NCI-H1092 (cell line): ENCODE measurements at places on chromosomes 6 and 20.

DNA sequence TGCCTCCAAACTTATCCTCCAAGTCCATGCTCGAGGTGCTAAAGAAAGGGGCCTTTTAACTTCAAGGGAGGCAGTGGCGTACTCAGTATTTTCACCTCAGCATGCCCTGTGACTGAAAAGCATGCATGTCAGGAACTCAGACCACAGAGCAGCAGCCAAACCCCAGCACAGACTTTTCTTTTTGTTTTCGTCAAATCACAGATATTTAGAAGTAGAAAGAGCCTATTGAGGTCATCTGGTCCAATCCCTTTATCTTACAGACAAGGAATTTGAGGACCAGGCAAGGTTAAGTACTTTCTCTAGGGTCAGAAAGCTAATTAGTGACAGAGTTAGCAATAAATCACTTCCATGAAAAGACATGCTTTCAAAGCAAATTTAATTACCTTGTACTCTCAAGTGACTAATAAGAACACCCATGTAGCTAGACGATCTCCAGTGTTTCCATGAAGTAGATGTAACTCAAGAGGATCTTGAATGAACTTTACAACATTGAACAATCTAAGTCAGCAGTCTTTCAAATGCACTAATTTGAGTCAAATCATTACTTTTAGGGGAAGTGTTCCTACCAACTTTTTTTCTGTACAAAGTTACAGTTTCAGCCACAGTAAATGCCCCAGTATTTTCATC, 35.9 kb downstream of the MOXD1 start:
- DNase-seq = no peak

- DNase-seq = no peak
Observed at GRCh38 chr20:50034567-50035180, 51.9 kb downstream of the SNAI1 start.

GRCh38 chr20:22795871-22796270, 211.5 kb upstream of the FOXA2 start:
- DNase-seq = no peak

DNA sequence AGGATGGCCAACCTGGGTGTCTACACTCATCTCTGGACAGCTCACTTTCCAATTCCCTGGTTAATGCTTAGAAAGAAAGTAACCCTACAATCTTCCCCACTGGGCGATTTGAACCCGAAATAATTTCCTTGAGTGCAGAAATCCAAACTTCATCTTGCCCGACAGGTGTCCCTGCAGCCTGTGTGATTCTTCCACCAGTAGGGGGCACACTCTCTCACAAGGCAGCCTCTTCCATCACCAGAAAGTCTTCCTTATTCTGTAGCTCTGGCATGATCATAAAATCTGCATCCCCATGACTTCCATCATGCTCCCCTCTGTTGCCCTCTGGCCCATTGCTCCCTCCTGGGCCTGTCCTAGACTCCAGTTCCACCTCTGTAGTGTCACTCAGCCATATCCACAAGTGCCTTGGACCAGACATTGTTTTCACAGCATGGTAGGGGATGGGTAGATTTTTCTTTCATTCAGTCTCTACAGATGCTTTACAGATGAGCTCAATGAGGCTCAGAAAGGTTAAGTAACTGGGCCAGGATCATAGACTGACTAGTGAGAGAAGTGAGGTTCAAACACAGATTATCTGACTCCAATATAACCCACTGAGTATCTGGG, 170.4 kb upstream of the SPTLC3 start:
- no peak for DNase-seq

GRCh38 chr6:114690625-114691024, 347.8 kb upstream of the HS3ST5 start:
- DNase-seq = no peak

DNA sequence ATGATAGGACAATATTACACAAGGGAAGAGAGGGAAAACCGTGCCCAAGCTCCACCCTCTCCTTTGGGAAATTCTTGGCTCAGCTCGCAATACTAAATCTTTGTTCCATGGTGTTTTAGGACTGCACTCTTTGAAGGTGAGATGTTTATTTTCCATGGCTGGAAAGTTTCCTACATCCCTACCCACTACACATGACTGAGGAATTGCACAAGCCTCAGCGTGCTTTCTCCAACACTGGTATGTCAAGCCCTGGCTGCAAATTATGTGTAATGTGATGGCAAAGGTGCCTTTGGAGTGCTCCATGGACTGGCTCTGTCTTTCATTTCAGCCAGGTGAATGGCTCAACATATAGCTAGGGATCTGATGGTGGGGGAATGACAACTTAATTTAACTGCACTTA, 134.3 kb downstream of the ISM1 start:
- no peak for DNase-seq

GRCh38 chr6:13648850-13649249, 33.7 kb downstream of the NOL7 start:
- no peak for DNase-seq

GRCh38 chr6:88008411-88008810, 39.2 kb upstream of the SPACA1 start:
- no peak for DNase-seq

- DNase-seq = no peak
Observed at GRCh38 chr6:36912030-36912454, 26.3 kb downstream of the C6orf89 start.

GRCh38 chr6:142935553-142936517, 9.1 kb downstream of the HIVEP2 start:
- DNase-seq = no peak

DNA sequence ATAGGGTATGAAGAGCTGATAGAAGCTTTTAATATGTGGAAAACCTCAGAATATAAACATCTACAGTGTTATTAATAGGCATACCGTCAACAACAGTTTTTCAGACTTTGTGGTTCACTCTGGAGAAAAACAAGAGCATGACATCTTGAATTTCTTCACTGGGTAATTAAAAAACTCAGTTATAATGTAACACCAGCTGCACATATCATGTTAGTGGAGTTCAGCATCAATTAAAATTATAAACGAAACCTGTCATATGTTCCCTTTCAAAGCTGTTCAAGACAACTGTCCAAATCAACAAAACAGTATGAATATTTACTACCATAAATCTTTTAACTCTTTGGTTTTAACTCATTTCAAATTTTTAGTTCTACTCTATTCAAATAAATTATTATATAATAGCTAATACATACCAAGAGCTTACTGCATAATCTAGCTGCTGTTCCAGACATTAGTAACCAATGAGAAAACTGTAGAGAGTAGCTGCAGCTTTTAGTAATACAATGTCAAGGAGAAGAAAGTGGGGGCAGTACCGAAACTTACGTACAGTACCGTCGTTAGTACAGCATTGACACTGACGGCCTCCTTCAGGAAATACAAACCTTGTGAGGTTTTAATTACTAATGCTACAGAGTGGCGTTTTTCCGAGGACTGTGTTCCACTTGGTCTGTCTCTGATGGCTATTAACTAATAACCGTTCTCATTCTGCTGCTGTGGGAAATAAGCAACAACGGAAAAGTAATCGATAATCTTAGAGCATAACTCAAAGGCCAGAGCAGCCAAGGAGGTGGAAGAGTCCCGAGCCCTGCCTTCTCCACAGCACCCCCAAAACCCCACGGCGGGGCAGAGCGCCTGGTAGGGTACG, 532 bp upstream of the PM20D2 start:
- no peak for DNase-seq

DNA sequence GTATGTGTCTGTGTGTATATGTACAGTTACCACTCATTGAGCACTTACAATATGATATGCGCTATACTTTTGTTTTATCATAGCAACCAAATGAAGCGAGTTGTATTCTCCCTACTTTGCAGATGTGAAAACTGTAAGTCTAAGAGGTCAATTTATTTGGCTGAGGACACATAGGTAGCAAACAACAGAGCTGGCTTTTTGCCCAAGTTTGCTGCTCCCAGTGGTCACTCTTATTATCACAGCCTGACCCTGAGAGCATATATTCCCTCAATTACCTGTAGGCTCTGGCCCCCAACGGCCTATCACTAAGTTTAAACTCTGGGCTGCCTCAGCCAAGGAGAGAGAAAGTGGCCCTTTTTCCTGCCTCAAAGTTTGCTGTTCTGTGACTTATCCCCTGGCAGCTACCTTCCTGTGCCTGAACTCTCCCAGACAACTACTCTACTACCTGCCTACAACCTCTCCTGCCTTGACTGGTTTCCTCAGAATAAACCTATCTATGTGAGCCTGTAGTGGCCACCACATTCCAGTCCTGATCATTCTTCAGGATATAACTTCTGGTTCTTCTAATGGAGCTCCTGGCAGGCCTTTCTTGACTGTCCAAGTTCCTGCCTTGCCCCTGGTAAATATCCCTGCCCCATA, 221.8 kb downstream of the FRK start:
- no peak for DNase-seq
